Vagina (tissue), 2 donors: ENCODE measurements at places on chromosomes 4 and X.

GRCh38 chr4:123785538-123785937 lies 388.9 kb downstream of the SPRY1 start:
- no peaks in the 10 kb centered on the region for H3K36me3 ChIP-seq
- no peak overlapping the region for H3K27ac ChIP-seq
- peak; percentile 92 for DNase-seq
- H3K4me1 ChIP-seq, result peaks cover 10% of the 10 kb centered on the region
- no peaks in the 10 kb centered on the region for H3K27me3 ChIP-seq

DNA sequence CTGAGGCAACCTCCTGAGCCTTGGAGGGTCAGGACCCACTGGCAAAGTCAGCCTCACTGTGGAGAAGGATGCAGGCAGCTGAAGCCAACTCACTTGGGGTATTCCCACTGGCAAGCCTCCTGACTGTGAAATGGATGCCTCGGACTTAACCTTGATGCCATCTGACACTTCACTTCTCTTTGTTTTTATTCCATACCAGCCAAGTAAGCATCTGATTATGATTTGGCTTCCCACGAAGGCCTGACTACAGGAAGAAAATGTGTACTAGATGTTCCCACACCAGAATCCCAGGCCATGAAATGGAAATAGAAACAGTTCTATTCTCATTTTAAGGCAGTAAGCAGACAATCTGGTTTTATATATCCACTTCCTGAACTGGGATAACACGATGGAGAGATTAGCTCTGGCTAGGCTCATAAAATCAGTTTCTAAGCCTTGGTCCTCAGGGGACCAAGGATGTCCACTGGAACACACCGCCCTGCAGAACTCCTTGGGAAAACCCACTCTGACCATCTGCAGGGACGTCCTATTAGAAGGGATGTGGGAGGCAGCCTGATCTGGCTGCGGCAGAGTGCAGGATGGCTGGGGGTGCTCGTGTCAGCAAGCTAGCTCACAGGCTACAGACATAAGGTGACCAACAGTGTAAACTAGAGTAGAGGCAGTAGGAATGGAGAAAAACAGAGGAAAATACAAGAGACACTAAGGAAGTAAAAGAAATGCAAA lies 89.3 kb downstream of the TSPAN5 start:
- H3K4me3 ChIP-seq, result no peak overlapping the region
- DNase-seq, result no peak
- H3K27me3 ChIP-seq, result no peaks in the 10 kb centered on the region
- peaks cover 30% of the 10 kb centered on the region for H3K4me1 ChIP-seq
- H3K36me3 ChIP-seq, result no peaks in the 10 kb centered on the region

- no peak overlapping the region for H3K27ac ChIP-seq
- H3K4me1 ChIP-seq, result no peaks in the 10 kb centered on the region
- no peak for DNase-seq
- H3K4me3 ChIP-seq, result no peak overlapping the region
- H3K36me3 ChIP-seq, result no peaks in the 10 kb centered on the region
Measured at GRCh38 chr4:116180157-116180601, 905.2 kb downstream of the TRAM1L1 start.

GRCh38 chr4:124330045-124330444 lies 382.5 kb downstream of the ANKRD50 start:
- no peak for DNase-seq
- no peaks in the 10 kb centered on the region for H3K36me3 ChIP-seq
- no peak overlapping the region for H3K4me3 ChIP-seq
- H3K27ac ChIP-seq, result no peak overlapping the region

- H3K36me3 ChIP-seq, result no peaks in the 10 kb centered on the region
- no peak for DNase-seq
- H3K4me3 ChIP-seq, result no peak overlapping the region
- no peaks in the 10 kb centered on the region for H3K4me1 ChIP-seq
- H3K27me3 ChIP-seq, result no peaks in the 10 kb centered on the region
Measured at GRCh38 chrX:38271154-38271716, 50.6 kb upstream of the SRPX start.

DNA sequence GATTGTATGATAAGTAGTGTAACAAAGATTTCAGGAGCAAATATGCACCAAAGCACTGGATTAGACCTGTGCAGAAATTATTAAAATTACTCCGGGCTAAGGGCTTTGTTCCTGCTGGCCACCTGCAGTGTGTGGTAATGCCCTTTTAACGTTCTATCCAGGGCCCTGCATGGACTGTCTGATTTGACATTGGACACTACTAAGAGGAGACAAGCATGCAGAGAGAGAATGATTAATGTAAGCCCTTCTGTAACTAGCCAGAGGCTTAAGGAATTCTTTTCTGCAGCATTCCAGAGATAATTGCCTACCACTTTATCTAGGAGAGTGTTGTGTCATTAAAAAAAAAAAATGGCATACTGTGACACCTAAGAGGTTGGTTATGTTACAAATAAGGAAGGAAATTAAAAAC lies 117.0 kb downstream of the PCDH7 start:
- H3K4me1 ChIP-seq, result no peaks in the 10 kb centered on the region
- H3K36me3 ChIP-seq, result no peaks in the 10 kb centered on the region
- no peak for DNase-seq
- H3K27ac ChIP-seq, result no peak overlapping the region

- no peaks in the 10 kb centered on the region for H3K4me1 ChIP-seq
- H3K36me3 ChIP-seq, result no peaks in the 10 kb centered on the region
- H3K27me3 ChIP-seq, result no peaks in the 10 kb centered on the region
- no peak overlapping the region for H3K4me3 ChIP-seq
Measured at GRCh38 chr4:36551697-36552214, 270.3 kb downstream of the DTHD1 start.
